Osteoblast (primary cell): ENCODE measurements at places on chromosomes 3 and 15.

DNA sequence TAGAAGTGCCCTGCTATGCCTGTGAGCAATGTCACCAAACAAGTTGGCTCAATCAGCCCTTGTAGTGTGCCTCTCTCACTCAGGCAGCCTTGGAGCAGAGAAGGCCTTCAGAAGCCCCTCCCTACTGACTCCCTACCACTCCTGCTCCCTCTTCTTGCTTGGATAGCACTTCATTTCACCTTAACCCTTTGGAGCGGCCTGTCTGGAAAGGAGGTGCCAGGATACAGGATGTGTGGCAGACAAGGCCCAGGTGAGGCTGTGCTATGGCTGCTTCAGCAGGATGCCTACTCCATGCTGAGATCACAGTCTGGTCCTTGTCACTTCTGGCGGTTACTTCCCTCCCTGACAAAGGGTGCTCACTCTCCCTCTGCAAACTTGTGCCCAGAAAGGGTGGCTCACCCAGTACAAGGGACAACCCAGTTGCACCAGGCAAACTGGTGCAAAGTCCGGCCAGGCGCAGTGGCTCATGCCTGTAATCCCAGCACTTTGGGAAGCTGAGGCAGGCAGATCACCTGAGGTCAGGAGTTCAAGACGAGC, 1.1 kb downstream of the MON1A start:
- no peak for DNase-seq

DNA sequence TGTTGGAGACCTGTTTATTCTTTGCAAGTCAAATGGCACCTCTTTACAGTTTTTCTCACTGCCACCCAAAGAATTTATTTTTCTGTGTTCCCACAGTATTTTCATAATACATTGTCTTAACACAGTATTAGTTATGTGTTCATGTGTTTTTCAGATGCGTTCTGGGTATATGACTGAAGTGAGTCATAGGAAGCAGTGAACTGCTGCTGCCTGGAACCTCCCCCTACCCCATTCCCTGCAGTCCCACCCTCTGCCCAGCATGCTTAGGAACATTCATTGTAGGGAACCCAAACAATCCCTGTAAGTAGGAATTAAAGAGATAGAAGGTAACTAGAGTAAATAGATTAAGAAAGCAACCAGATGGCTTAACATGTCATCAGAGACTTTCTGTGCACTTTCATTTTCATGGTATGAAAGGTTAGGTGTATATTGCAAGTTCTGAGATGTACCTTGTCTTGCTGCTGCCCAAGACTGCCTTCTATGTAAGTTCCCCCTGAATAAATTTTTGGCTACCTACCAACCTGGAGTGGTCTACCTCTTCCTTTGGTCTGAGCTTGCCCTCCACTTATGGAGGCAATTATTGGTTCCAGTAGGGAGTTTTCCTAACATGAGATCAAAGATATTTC, 21.9 kb upstream of the SQOR start:
- DNase-seq = peak; percentile 46

- DNase-seq = no peak
Measured at GRCh38 chr15:98841419-98841970, 166.1 kb downstream of the PGPEP1L start.

DNA sequence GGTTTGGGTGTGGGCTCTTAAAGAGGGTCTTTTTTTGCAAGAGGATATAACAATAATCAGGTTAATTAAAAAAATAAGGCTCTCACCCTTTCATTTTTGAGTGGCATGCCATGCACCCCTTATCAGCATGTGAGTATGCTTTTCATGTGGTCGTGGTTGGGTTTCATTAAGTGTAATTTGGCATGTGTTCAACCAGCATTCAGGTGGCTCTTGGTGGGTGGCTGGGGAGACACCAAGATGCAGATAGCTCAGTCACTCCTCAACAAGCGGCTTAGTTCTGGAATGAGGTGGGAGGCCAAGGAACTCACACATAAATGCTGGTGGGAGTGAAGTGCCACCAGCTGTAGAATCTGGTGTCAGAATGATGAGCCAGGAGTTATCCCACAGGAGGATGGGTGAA, 66.8 kb downstream of the FLNB start:
- no peak for DNase-seq

GRCh38 chr3:9881441-9881840, 1.4 kb upstream of the CIDEC start:
- no peak for DNase-seq

GRCh38 chr15:90851114-90851513, 17.3 kb upstream of the FURIN start:
- no peak for DNase-seq

DNA sequence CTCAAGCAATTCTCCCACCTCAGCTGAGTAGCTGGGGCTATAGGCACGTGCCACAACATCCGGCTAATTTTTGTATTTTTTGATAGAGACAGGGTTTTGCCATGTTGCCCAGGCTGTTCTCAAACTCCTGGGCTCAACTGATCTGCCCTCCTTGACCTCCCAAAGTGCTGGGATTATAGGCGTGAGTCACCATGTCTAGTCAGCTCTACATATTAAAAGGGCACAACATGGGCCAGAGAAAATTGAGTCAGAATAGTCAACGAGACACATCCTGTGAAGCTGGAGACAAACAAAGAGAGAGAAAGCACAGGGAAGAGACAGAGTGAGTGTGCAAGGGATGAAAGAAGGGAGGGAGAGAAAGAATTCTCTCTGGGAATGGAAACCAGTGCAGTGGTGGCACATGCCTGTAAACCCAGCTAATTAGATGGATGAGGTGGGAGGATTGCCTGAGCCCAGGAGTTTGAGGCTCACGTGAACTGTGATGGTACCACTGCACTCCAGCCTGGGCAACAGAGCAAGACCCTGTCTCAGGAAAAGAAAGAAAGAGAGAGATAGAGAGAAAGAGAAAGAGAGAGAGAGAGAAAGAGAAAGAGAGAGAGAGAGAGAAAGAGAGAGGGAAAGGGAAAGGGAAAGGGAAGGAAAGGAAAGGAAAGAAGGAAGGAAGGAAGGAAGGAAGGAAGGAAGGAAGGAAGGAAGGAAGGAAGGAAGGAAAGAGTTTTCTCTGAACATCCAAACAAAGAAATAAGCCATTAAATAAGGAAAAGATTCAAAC, 107.2 kb upstream of the SLC25A36 start:
- no peak for DNase-seq
